ENCODE measurements at places on chromosomes 3 and 15.

DNA sequence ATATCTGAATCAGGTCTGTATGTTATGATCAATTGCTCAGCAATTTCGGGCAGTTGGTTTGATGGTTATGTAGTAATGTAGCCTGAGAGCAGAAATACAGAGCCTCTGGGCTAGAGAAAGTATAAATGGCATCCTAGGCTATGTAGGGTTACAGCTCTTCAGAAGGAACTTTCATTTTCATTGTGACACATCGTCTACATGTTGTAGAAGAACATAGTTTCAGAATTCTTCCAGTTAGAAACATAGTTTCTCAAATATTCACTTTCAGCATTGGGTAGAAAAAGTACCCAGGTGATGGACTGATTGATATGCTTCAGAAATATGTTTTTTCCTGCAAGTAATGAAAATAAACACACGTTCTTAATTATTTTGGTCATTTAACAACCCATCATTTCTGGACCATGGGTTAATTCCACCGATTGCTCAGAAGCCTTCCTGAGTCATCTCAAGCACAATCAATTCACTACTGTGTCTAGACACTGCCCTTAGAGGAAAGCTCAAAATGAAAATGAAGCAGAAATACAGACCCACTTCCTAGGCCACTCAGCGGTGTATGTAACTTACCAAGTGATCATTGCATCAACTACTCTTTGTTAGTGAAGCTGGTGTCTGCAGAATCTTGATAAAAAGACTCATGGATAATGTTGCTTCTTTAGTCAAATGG is 88.8 kb upstream of the TSEN2 start:
- peak; percentile 18 for DNase-seq

DNA sequence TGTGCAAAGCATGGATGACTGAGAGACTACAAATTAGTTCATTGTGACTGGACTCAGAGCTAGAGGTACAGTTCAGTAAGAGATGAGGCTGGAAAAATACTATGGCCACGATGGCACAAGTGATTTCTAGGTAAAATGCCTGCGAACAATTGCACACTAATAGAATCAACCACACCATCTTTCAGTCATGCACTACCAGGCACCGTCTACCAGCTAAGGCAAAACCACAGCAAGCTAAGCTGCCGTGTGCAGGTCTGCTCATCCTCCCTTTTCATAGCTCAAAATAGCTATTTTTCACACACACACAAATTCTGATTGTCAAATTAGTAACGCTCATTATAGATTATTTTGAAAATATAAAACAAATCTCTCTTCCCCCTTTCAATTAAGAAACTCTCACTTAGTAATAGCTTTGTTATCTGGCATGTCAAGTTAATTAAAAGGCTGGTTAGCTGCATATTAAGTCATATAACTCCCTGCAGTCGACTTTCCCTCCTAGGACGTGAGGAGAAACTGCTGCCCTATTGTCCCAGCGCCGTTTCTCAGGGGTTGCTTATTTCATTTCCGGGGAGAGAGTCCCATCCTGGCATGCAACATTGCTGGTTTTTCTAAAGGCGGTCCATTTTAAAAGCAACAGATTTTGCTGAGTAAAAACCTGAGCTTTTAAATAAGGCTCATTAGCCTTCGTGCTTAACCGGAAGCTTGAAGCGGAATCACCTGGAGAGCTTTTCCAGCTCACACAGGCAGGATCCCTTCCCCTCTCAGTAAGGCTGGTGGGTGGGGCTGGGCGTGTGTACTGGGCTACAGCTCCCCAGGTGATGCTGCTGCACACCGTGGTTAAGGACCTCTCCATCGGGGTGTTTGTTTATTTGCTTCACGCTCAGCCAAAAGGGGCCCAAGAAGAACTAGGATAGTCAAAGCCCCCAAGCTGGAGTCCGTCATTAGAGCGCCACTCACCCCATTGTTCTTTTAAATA is 16.9 kb upstream of the MEX3B start:
- DNase-seq, result no peak

DNA sequence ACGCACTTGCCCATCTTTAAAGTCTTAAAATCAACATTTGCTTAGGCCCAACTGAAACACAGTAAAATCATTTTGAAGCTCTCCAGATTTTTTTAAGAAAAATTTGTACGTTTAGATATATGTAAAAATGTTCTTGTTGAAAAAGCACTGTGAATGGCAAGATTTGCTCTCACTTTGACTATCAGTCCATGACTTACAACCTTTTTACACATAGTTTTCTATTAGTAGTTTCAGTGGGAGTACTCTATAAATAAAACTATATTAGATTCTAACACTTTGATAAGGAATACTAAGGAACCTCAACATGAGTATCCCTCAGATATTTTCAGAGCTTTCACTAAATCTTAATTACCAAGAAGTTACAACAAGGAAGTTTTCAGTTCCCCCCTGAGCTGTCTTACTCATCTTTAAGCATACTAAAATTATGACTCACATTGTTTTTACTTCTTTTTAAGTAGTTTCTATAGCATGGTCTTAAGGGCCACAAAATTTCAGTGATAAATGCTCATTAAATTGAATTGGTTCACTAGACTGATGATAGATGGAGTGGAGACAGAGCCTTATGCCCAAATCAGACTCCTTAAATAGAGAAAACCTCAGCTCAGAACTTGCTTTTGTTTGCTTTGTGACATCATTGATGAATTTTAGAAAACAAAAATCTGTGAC is 31.6 kb upstream of the RAP2B start:
- DNase-seq, result peak; percentile 64

DNA sequence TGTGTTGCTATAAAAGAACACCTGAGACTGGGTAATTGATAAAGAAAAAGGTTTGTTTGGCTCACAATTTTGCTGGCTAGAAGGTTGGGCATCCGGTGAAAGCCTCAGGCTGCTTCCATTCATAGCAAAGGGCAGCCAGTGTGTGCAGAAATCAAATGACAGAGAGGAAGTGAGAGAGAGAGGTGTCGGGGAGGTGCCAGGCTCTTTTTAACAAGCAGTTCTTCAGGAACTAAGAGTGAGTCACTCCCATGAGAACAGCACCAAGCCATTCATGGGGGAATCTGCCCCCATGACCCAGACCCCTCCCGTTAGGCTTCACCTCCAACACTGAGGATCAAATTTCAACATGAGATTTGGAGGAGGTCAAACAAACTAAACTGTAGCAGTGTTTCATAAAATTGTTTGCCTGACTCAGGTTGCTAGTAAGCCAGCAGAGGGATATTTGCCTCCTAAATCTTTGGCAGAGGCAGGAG is 4.5 kb upstream of the PARP15 start:
- DNase-seq, result no peak

DNA sequence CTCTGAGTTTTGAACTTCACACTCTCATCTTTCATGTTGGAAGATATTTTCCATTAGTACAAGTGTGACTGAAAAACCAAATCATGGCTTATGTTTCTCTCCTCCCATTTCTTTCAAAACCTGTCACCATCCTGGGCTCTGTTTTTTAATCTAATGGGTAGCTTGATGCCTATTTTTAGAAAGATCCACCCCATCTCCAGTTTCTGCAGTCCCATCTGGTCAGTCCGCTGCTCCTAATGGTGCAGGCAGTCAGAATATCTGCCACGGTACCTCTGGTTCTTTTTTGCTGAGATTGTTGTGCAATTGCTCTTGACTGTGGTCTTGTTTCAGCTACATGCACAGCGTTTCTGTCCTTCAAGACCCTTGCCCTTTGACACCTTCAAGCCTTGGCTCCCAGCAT is 240.9 kb upstream of the CADM2 start:
- no peak for DNase-seq

DNA sequence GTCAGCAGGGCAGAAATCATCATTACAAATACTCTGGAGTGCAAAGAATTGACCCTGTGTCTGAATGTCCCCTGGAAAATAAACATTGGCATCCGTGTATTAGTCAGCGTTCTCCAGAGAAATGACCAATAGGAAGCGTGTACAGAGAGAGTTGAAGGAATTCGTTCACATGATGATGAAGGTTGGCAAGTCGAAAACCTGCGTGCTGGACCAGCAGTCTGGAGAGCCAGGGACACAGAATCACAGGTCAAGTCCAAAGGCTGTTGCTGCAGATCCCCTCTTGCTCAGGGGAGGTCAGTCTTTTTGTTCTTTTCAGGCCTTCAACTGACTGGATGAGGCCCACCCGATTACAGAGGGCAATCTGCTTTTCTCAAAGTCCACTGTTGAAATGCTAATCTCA is 16.6 kb downstream of the GP9 start:
- no peak for DNase-seq

- DNase-seq, result no peak
These were observed 52.7 kb upstream of the SPESP1 start for GRCh38 chr15:68877626-68878025.

GRCh38 chr3:8793242-8793641 is 23.8 kb upstream of the OXTR start:
- DNase-seq, result peak; percentile 72

GRCh38 chr3:61192222-61192621 is 59.0 kb downstream of the FHIT start:
- DNase-seq, result no peak

DNA sequence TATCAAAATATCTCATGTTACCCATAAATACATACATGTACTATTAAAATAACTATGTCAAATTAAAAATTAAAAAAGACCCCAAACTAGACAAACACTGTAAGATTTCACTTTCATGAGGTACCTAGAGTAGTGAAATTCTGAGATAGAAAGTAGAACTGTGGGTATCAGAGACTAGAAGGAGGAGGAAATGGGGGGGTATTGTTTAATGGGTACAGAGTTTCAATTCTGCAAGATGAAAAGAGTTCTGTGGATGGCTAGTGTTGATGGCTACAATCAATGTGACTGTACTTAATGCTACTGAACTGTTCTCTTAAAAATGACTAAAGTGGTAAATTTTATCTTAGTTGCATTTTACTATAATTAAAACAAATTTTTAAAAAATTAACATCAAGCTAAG is 36.6 kb downstream of the RFX7 start:
- DNase-seq, result no peak

GRCh38 chr3:56291953-56292352 is 176.3 kb downstream of the ERC2 start:
- peak; percentile 29 for DNase-seq

GRCh38 chr3:124972457-124972856 is 37.9 kb upstream of the MUC13 start:
- DNase-seq, result no peak

DNA sequence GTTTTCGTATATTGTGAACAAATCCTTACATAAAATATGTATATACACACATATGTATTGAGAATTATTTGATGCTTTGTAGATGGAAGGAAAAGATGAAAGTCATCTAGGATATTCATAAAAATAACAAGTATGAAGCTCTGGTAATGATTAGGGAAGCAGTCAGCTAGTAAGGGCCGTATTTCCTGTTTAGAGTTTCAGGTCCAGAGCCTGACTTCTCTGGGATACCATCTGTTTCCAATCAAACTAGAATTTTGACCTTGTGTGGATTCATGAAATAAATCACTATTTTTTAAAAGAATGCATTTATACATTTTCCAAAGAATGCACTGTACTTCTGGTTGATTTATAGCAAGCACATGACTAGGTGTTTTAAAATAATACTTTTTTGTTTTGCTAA is 156.1 kb upstream of the CGNL1 start:
- DNase-seq, result peak; percentile 94

GRCh38 chr3:8992199-8992598 is 28.9 kb upstream of the RAD18 start:
- DNase-seq, result no peak

DNA sequence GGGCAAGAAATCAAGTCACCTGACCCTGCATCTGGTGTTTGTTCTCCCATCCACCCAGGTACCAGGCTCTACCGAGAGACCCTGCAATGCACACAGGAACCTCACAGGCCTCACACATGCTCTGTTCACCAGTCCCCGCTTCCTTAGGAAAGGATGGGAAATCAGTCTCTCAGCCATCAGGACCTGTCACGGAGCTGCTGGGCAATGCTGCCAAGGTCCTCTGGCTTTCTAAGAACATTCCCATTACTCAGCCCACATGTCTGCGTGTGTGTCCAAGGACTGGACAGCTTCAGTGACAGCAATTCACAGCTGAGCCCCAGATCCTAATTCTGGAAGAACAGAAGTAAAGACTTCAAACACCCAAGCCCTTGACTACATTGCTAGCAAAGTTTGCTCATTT is 6.5 kb upstream of the SRGAP3 start:
- DNase-seq, result no peak

- DNase-seq, result no peak
These were observed 7.3 kb downstream of the MYLK start for GRCh38 chr3:123876858-123877257.

- DNase-seq, result peak; percentile 72
These were observed 73.9 kb downstream of the CPN2 start for GRCh38 chr3:194277104-194277785.

GRCh38 chr3:187080799-187081450 is 58.4 kb downstream of the RPL39L start:
- DNase-seq, result no peak

GRCh38 chr3:134867277-134867676 is 72.2 kb downstream of the EPHB1 start:
- no peak for DNase-seq

DNA sequence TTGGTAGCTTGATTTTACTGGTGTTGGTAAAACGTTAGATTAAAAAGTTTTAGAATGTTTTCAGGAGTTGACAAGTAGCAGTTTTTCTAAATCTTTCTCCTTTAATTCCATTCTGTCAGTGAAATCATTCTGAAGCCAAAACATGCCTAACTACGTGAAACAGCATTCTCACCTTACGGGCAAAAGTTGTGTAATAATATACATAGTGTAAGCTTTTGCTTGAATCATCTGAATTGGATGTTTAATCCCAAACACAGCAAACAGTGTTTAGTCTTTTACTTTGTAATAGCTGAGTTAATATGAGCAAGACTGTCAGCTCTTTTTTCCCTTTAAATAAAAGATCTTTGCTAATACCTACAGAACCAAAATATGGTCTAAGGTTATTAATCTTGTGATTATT is 100.6 kb downstream of the CYP19A1 start:
- DNase-seq, result no peak

GRCh38 chr3:160928183-160928726 is 172.2 kb downstream of the PPM1L start:
- DNase-seq, result no peak

GRCh38 chr3:107992976-107993684 is 97.7 kb downstream of the CD47 start:
- DNase-seq, result peak; percentile 57

GRCh38 chr3:188305220-188305619 is 151.3 kb downstream of the LPP start:
- no peak for DNase-seq

DNA sequence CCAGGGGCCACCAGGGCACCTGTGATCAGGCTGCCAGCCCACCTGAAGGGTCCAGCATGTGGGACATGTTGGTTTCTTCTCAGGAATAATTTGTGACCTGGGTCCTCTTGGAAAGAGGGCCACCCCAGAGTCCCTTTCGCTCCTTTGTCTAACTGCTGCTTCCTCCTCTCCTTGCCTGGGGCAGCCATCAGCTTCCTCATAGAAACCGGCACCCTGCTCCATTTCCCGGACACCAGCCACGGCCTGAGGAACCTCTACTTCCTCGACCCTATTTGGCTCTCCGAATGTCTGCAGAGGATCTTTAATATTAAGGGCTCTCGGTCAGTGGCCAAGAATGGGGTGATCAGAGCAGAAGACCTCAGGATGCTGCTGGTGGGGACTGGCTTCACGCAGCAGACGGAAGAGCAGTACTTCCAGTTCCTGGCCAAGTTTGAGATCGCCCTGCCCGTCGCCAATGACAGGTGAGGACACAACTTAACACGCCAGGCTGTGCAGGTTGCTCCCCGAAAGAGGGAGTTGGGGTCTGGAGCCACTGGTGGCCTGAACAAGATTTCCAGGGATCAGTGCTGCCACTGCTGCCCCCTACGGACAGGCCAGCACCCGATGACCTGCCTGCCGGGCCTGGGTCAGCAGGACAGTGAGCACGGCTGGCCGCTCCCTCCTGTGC is 109.7 kb downstream of the LRRK1 start:
- no peak for DNase-seq

- no peak for DNase-seq
These were observed 7.5 kb downstream of the EOGT start for GRCh38 chr3:69005791-69006482.

All from AG10803 (cell line).